Stomach (tissue), 19 donors: ENCODE measurements at places on chromosomes 3 and 15. TPM values are rescaled to one million over a fixed set of nuclear protein-coding genes. Genes with fewer than 3 reads are reported as not detected.

DNA sequence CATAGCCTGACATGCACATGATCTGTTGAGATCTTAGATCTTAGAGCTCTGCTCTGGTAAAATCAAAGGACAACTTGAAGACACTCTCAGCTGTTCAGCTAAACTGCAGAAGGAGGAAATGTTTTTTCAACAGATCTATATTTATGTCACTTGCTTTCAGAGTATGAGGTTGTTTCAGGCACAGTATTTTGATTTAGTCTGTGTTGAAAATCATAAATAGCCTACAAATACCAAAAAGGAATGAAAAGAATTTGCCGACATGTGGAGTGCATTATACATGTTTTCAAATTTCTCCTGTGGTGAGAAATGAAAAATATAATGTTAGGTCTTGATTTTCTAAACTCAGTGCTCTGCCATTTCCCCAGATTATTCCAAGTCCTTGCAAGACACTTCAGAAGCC lies 1118.4 kb downstream of the TBL1XR1 start:
- H3K27me3 ChIP-seq: no peaks in the 10 kb centered on the region
- no peaks in the 10 kb centered on the region for H3K4me1 ChIP-seq
- H3K27ac ChIP-seq: no peak overlapping the region

DNA sequence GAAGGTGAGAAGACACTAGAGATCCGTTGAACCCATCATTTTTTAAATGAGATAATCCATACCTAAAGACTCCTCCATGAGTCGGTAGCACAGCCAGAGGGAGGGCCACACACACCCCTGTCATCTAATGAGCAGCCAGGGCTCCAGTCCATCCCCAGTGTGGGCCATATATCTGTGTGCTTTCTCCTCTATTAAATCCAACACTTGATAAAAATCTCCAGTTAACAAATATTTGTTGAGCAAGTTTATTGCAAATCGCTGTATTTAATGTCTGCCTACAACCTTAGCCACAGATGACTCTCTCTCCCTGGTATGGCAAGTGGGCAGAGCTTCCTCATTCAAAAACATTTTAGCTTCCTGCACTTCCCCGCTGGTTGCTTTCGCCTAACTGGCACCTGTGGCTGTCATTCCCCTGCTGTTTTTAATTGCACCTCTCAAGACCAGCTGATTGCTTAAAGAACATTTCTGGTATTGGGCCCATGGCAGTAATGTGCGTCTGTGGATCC lies 82.8 kb downstream of the SMAD3 start:
- H3K4me1 ChIP-seq: peaks cover 87% of the 10 kb centered on the region
- no peak overlapping the region for H3K4me3 ChIP-seq
- no peaks in the 10 kb centered on the region for H3K27me3 ChIP-seq
- H3K27ac ChIP-seq: peak overlapping the region; percentile 78
- H3K36me3 ChIP-seq: no peaks in the 10 kb centered on the region

DNA sequence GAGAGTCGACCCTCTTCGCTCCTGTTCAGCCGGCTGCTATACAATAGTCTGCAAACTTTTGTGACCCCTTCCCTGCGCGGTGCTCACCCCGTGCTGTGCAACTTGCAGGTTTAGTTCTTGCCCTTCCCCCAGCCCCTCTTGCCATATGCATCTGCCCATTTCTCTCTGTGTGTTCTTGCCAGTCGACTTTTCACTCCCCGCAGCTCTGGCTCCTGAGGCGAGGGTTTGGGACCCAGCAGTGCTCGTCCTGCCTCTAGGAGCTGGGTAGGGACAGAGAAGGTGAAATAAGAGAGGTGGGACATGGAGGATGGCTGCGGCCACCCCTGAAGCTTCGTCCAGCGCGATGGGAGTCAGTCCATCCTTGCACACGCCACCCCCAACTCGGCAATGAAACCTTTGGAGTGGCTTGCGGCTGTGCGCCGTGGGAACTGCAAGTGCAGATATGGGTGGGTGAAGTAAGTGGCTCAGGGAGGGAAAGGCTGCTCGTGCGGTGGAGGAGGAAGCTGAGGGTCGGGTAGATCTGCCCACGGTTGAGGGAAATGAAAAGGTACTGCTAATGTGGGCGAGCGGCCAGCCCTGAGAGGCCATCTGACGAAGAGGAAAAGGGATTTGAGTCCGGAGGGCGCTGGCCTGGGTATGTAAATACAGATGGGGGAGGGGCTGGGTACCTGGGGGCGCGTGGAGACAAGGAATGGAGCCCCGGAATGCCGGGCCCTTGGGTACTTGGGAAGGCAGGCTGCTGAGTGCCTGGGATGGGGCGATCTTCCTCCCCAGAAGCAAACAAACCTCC lies 1.0 kb downstream of the LRRC3B start:
- no peaks in the 10 kb centered on the region for H3K36me3 ChIP-seq
- DNase-seq: no peak
- H3K4me3 ChIP-seq: peak overlapping the region; percentile 43
- H3K27me3 ChIP-seq: peaks cover 6% of the 10 kb centered on the region

- H3K27ac ChIP-seq: no peak overlapping the region
- H3K36me3 ChIP-seq: no peaks in the 10 kb centered on the region
- no peak overlapping the region for H3K4me3 ChIP-seq
- no peaks in the 10 kb centered on the region for H3K27me3 ChIP-seq
These were observed 982.8 kb upstream of the ROBO1 start for GRCh38 chr3:80750637-80751036.

- no peak for DNase-seq
- peaks cover 36% of the 10 kb centered on the region for H3K36me3 ChIP-seq
- no peaks in the 10 kb centered on the region for H3K27me3 ChIP-seq
- peaks cover 7% of the 10 kb centered on the region for H3K4me1 ChIP-seq
These were observed 259.7 kb upstream of the TPM1 start for GRCh38 chr15:62782896-62783295.

DNA sequence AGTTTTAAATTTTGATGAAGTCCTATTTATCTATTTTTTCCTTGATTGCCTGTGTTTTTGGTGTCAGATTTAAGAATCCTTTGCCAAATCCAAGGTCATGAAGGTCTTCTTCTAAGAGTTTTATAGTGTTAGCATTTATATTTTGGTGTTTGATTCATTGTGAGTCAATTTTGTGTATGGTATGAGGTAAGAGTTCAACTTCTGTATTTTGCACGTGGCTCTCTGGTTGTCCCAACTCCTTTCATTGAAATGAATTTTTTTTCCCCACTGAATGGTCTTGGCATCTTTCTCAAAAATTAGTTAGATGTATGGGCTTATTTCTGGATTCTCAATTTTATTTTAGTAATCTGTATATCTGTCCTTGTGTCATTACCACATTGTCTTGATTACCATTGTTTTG lies 57.1 kb upstream of the STRIT1 start:
- no peak overlapping the region for H3K4me3 ChIP-seq
- no peaks in the 10 kb centered on the region for H3K27me3 ChIP-seq
- DNase-seq: no peak
- H3K27ac ChIP-seq: no peak overlapping the region
- H3K4me1 ChIP-seq: no peaks in the 10 kb centered on the region
- no peaks in the 10 kb centered on the region for H3K36me3 ChIP-seq

DNA sequence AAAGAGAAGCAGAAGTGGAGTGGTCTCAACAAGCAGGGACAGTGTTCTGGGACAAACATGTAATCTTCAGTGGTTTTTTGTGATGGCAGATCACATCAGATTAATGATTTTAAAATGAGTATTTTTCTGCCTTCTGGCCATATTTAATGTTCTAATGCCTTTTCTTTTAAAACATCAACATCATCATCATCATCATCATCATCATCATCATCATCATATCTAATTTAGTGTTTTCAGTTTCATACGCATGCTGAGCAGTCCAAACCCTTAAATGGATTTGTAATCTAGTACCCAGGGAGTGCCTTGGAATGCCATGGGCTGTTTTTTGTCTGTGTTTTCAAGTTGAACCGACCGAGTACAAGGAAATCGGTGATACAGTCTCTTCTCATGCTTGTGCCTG lies 68.9 kb downstream of the CACNA2D3 start:
- no peaks in the 10 kb centered on the region for H3K36me3 ChIP-seq
- no peak overlapping the region for H3K4me3 ChIP-seq
- no peak overlapping the region for H3K27ac ChIP-seq
- no peaks in the 10 kb centered on the region for H3K27me3 ChIP-seq

- H3K36me3 ChIP-seq: no peaks in the 10 kb centered on the region
- H3K27me3 ChIP-seq: no peaks in the 10 kb centered on the region
- no peak for DNase-seq
- H3K4me1 ChIP-seq: peaks cover 4% of the 10 kb centered on the region
- H3K27ac ChIP-seq: no peak overlapping the region
These were observed 2.6 kb upstream of the BCL2A1 start for GRCh38 chr15:79973456-79974195.

DNA sequence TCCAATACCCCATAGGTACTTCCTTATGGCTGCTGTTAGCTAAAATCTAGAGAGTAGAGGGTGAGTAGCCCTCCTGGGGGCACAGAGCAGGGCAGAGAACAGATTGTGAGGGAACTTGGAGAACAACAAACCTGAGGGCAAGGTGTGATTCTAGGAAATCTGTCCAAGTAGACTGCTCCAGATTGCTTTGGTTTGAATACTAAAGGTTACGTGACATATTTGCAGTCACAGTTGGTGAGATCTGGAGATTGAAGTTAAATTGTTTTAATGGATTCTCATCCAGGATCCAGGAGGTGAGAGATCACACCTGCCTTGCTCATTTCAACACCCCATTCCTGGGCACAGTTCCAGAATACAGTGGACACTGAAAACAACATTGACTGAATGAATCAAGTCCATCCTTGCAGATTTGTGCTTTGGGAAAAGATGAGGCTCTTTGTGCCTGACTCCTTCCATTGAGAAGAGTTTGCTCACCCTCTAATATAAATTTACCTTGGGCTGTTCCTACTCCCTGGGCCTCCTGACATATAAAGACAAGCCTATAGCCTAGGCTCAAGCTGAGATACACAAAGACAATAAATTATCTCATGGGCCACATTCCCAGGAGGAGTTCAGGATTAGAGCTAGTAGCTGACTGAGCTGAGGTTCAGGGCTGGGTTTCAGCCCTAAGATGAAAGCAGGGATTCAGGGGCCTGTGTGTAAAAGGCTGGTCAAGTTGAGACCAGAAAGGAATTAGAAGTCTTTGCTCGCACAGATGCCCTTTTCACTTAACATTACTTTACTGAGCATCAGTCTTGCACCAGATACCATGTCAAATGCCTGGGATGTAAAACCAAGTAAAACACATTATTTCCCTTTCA lies 400.9 kb upstream of the MCTP2 start:
- no peak overlapping the region for H3K27ac ChIP-seq
- no peaks in the 10 kb centered on the region for H3K36me3 ChIP-seq
- DNase-seq: no peak
- H3K27me3 ChIP-seq: no peaks in the 10 kb centered on the region
- no peak overlapping the region for H3K4me3 ChIP-seq

GRCh38 chr15:65758242-65758641 lies 33.9 kb downstream of the DENND4A start:
- H3K36me3 ChIP-seq: peaks cover 27% of the 10 kb centered on the region
- H3K4me3 ChIP-seq: no peak overlapping the region
- H3K27me3 ChIP-seq: no peaks in the 10 kb centered on the region
- no peak overlapping the region for H3K27ac ChIP-seq

DNA sequence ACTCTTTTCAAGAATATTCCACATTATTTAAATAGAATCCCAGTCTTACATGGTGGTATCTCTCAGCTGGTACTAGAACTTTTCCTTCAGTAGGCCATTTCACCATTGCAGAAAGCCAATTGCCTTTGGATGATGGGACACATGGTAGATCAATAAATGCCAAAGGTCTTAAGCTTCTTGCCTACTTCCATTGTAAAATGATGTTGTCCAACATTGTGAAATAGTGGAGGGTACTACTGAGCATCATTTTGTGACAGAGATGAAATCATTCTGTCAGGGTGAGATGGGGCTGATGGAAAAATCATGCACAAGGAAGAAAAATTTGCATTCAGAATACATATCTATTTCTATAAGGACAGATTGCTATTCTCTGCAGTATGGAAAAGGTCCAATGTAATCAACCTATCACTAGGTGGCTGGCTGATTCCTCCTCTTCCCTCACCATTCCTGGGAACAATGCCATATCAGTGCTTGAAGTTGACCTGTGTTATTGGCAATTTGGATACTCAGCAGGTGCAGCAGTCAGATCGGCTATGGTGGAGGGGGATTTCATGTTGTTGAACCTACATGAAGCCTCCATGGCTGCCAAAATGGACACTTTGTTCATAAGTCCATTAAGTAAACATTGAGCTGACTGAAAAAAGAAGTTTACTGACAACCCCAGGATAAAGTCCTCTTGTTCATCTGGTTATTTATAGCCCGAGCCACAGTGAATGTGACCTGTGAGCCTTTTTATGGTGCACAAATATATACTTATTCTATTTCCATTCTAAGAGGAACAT lies 596.9 kb upstream of the ARPP21 start:
- DNase-seq: no peak
- no peak overlapping the region for H3K4me3 ChIP-seq
- no peaks in the 10 kb centered on the region for H3K4me1 ChIP-seq
- no peaks in the 10 kb centered on the region for H3K27me3 ChIP-seq

DNA sequence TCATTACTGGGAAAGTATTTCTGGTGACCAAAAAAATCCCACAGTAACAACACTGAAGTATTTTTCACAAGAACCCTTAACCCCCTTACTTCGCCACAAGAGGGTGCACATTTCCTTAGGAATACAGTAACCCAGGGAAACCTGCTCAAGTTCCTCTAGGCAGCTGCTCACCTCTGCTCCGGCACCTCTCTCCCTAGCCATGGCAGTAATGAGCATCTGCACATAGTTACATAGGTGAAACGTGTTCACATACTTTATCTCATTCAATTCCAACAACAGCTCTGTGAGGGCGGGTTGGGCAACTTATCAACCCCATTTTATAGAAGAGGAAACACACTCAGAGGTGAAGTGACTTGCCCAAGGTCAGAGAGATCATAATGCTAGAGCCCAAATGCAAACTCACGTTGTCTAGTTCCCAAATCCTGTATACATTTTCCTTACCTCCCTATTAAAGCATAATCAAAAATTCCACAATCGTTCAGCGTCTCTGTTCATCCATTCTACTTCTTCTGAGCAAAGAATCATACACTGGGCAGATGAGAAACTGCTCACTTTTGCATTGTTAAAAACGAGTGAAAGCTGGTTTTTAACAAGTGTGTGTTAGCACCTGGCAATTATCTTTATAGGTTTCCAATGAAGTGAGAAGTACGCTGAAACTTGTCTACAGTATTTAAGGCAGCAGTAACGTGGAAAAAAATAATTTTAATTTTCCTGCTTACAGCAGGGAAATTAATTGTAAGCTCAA lies 90.7 kb downstream of the IGF2BP2 start:
- H3K4me3 ChIP-seq: no peak overlapping the region
- H3K36me3 ChIP-seq: no peaks in the 10 kb centered on the region
- no peak overlapping the region for H3K27ac ChIP-seq
- DNase-seq: peak; percentile 89
- no peaks in the 10 kb centered on the region for H3K27me3 ChIP-seq

DNA sequence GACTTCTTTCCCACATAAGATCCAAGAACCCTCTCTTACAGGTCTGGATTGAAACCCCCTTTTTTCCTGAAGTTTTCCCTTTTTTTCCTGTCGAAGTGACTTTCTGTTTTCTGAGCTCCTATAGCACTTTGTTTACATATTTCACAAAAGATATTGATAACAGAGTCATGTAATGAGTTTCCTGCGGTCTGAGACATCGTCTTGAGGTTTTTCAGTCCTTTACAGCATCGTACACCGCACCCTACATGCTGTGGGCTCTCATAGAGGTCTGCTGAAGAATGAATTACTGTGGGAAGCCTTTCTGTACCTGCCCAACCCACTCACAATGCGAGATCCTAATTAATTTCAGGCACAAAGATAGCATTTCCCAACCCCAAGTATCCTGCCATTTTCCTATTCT lies 53.1 kb downstream of the MCF2L2 start:
- H3K4me1 ChIP-seq: no peaks in the 10 kb centered on the region
- peak; percentile 6 for DNase-seq
- H3K27me3 ChIP-seq: no peaks in the 10 kb centered on the region
- no peaks in the 10 kb centered on the region for H3K36me3 ChIP-seq

Gene ANKRD34C
- not detected for total RNA-seq

Gene ZBTB47
- 10.1 TPM for total RNA-seq

Gene OXTR
- total RNA-seq: not detected

Gene STARD9
- 4.9 TPM for total RNA-seq

Gene IL17RB
- total RNA-seq: 6.7 TPM
